ENCODE measurements at places on chromosomes 16 and 17. TPM values are rescaled to one million over a fixed set of nuclear protein-coding genes. Genes with fewer than 3 reads are reported as not detected.

GRCh38 chr16:48054881-48055601 lies 100.8 kb downstream of the ABCC12 start:
- peak; percentile 75 for DNase-seq

DNA sequence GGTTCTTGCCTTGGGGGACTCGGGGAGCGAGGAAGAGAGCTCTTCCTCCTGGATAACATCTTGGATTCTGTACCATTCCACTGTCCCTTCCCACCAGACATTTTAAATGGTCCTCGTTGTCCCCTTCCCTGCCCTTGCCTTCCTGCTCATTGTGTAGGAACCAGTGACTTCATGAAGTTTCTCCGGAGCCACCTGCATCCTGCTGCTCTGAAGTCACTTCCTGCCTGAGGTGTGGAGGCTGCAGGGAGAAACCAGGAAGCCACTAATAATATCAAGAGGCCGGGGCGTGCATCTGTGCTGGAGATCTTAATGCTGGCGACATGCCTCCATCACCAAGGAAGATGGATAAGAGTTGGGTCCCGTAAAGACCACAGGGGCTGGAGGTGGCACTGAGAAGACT lies 6.2 kb upstream of the SLC16A13 start:
- no peak for DNase-seq

The SEPTIN1 gene
- total RNA-seq: not detected

DNA sequence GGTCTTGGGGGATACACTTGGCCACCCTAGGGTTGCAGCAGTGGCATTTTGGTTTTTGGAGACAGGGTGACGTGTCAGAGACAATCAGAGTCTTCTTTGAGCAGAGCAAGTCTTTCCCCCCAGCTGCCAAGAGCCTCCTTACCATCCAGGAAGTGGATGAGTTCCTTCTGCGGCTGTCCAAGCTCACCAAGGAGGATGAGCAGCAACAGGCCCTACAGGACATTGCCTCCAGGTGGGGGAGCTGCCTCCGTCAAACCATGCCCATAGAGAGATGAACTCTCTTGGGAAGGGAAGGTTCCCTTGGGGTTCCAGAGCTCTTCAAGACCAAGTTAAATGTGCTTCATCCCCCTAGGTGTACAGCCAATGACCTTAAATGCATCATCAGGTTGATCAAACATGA lies 11.3 kb downstream of the LIG3 start:
- DNase-seq: no peak

DNA sequence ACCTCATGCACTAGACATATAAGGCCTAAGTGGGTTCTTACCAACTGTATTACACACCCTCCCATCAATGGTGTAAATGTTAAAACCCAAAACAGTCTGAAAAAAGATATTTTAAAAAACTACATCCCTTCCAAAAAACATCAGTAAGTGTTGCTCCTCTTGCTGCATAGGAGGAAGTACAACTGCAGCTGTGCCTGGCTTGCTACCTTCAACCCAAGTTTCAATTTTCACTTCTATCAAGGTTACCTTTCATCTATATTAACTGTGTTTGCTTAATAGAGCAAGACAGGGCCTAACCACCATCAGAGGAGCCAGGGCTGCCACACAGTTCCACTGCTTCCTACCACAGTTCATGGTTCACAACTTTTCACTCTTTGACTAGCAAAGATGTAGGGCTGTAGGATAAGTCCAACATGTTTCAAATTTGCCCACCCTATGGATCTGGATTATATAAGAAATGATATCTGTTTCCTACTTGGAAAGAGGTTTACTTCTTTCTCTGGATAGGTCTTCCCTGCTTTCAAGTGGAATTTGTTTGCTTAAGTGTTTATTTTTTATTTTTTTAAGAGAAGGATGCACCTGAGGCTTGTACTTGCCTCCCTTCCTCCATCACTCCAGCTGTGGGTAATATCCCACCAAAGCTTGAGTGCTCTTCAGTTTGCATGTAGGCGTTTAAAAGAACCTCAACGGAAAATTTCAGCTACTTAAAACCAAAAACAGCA lies 56.7 kb downstream of the GRB7 start:
- DNase-seq: no peak

The GJD3 gene
- total RNA-seq: 5.9 TPM

DNA sequence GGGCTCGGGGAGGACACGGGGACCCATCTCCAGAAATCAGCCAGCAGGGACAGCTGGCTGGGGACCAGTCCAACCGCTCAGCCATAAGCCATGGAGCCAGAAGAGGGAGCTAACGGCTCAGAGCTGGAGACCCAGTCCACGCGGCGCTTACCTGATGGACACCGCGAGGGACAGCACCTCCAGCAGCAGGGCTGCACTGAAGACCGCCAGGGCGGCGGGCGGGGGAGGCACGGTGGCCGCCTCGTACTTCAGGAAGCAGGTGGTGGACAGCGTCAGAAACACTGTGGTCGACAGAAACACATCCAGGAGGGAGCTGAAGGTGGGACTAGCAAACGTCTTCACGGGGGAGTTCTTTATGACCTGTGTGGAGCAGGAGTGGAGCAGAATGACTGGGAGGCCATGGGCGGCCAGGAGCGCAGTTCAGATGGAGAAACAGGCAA lies 102.6 kb upstream of the CREBBP start:
- peak; percentile 60 for DNase-seq

The CIAPIN1 gene
- total RNA-seq: 39.3 TPM

The ZNF689 gene
- 8.1 TPM for total RNA-seq

The BCAR1 gene
- total RNA-seq: 26.9 TPM

DNA sequence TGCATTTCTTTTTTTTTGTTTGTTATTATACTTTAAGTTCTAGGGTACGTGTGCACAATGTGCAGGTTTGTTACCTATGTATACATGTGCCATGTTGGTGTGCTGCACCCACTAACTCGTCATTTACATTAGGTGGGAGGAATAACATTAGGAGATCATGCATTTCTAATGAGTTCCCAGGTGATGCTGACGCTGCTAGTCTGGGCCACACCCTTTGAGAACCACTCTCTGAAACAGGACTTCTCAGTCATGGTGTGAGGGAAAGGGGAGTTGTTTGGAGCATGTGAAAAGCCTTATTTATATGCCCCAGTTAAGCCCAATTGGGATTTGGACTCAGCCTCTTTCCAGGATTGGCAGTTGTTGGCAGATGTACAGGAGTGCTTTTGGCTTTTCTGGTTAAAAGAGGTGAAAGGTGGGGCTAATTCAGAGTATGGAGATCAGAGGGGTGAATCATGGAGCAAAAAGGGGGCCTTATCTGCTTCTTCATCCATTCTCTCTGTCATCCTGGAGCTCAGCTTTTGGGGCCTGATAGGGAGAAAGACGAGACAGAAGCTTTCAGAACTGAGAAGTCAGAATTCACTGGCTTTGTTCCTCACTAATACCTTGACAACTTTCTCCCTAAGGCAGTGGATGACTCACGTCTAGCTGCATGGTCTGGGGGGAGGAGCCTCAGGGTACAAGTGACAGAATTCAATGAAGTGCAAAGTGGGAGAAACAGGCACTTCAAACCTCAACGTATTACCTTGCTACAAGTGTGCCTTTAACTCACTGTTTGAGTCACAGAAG lies 180.0 kb upstream of the CACNG3 start:
- no peak for DNase-seq

- peak; percentile 60 for DNase-seq
These were observed 174.2 kb upstream of the FAM20A start for GRCh38 chr17:68775318-68775717.

DNA sequence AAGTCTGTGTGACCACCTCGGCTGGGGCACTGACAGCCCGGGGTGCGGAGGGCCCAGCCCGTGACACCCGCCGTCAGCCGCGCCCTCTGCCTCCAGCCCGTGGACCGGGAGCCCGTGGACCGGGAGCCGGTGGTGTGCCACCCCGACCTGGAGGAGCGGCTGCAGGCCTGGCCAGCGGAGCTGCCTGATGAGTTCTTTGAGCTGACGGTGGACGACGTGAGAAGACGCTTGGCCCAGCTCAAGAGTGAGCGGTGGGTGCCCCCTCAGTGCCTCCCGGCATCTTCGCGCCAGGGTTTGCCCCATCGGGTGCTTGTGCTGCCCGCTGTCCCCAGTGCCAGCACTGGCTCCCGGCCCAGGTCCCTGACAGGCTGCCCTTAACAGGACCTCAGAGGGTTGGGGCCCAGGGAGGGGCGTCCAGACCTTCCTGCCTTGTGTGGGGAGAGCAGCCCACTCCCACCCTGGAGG lies 13.7 kb downstream of the CENPX start:
- DNase-seq: no peak

DNA sequence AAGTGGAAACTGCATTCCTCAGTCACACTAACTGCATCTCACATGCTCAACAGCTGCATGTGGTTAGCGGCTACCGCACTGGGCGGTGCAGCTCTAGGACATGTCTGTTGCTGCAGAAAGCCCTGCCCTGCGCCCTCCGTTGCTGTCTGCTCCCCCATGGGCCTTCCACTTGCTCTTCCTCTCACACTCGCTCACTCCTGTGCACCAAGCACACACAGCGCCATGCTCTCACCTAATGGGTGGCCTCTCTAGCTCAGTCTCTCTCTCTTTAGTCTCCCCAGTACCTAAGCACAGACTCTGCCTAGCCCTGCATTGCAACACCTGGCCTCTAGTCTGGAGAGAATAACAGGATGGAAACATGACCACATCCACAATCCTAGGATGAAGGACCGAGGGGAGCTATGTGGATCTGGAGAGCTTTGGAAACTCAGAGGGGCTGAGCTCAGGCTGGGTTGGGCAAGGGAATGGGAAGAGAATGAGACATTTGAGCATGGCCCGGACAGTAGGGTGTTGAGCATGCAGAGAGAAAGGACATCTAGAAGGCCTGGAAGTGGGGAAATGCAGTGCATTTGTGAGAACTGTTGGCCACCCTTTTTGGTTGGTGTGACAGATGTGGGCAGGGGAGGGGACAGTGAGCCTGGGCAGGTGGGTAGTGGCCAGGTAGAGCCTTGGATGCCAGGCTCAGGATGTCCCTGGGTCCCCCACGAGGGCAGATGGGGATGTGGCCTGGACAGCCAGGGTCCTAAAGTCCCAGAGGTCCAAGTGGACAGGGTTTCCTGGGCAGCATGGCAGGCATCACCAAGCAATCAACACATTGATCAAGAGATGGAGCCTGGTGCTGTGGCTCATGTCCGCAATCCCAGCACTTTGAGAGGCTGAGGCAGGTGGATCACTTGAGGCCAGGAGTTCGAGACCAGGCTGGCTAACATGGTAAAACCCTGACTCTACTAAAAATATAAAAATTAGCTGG lies 16.1 kb downstream of the SGCA start:
- peak; percentile 68 for DNase-seq

DNA sequence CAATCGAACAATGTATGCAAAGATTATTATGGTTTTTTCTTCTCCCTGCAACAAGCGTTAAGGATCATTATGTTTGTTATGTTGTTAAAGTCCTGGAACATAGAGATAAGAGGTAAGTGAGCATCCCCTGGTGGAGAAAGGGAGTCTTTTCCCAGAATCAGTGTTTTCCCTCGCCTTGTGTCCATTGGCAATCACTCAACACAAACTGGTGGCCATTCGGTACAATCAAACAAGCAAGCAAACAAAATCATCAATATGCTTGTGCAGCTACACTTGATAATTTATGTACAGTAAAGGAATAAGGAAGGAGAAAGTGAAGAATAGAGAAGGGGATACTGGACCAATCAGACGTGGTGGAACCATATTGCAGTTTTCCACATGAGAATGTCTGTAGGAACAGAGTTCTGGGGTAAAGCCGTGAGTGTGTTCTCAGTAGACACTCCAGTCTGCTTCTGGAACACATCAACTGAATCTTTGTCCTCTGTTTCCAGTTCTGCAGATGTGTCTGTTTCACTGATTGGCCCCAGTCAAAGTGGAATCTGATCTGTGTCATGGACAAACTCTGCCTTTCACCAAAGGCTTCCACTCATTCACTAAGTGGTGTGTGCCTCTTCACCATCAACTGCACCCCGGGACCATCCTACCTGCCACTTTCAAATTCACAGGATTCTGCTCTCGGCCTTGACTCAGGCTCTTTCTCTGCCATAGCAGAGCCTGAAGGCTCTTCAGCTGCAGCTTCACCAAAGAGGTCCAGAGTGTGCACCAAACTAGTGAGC lies 169.5 kb downstream of the AHSP start:
- peak; percentile 40 for DNase-seq

DNA sequence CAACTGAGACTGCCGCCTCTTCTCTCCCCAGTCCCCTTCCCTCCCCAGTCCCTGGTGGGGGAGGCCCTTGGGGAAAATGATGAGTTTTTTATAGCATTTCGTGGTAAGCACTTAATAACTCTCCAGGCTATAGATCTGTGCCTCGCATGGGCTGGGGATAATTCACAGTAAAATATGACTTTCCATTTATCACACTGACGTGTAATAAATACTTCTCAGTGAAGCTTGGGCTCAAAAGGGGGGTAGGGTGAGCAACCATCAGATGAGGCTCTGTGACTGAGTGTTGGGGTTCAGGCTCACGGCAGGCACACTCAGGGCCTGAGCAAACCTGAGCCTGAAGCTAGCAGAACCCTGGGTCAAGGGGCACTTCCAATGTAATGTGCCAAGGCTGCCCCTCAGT lies 101.6 kb downstream of the CCT6B start:
- DNase-seq: no peak

The TBC1D3H gene
- total RNA-seq: not detected

GRCh38 chr16:70437582-70438557 lies 1.0 kb downstream of the ST3GAL2 start:
- DNase-seq: peak; percentile 67

The GAS2L2 gene
- not detected for total RNA-seq

DNA sequence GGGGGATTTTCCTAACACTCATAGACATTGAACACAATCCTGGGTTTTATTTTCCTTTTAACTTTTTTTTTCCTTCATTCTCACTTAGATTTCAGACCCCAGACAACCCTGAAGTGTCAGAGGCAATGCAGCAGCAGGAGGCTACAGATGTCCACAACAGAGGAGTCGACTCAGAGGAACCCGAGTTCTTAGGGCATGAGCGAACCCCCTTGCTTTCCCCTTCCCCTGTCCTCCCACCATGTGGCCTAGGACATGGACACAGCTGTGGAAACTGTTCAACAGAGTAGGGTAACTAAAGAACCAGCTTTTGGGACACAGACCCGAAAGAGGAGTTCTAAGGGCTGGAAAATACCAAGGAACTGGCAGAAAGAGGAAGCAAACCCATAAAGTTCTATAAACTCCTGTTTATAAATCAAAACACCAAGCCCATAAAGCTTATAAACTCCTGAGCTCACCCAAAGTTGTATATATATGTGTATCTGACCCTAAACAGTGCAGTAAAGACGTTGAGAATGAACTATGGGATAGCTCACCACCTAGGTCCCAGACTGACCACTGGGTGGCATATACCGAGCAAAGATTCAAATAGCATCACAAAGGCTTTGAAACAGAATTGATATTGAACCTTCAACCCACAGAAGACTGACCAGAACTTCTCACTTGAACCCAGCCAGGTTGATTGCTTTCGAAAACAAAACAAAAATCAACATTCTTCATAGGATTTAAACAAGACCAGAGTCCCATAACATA lies 33.9 kb downstream of the CMTM4 start:
- DNase-seq: peak; percentile 59

The C17orf50 gene
- not detected for total RNA-seq

The SLC16A6 gene
- 0.09 TPM for total RNA-seq

All from fibroblast of the aortic adventitia (primary cell).